ENCODE measurements at places on chromosomes 2 and 18. TPM values are rescaled to one million over a fixed set of nuclear protein-coding genes. Genes with fewer than 3 reads are reported as not detected.

GKN1 gene
- not detected for polyA plus RNA-seq

DNA sequence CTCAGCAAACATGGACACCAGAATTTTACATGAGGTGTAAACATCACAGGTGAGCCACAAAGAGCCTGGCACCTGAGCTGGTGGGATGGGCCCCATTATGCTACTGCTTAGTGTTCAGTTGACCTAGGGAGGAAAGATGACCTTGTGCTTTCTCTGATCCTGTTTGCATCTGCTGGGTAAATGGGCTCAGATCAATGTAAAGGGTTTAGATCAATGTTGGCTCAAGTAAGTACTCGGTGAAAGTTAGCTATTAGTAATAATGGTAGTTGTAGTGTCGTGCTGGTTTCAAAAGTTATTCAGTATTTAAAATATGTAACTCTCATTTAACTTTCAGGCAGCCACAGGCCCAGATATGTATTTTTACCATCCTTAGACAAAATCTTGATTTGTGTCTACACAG lies 19.8 kb downstream of the ABHD3 start:
- DNase-seq: no peak

SYT4 gene
- polyA plus RNA-seq: not detected

GRCh38 chr18:24262087-24262486 lies 123.2 kb downstream of the CABYR start:
- DNase-seq: no peak

- DNase-seq: no peak
Observed at GRCh38 chr2:32963941-32964340, 17.2 kb downstream of the LTBP1 start.

DSG1 gene
- not detected for polyA plus RNA-seq

LIPG gene
- polyA plus RNA-seq: 4.4 TPM

GATA6 gene
- polyA plus RNA-seq: 0.91 TPM

LAMA3 gene
- polyA plus RNA-seq: 2.4 TPM

DNA sequence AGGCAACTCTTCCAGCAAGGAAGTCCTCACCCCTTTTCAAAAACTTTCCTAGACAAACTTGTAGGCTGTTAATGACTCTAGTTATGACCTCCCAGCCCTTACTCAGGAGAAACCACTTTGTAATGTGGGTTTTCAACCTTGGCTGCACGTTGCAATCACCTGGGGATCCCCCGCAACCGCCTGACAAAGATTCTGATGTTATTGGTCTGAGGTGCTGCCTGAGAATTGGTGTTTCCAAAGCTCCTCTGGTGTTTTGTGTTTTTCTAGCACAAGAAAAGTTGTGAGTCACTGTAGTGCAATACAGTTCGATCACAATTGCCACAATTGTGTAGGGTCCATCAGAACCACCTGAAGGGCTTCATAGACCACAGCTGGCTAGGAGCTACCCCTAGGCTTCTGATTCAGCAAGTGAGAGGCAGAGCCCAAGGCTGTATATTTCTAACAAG lies 121.6 kb downstream of the SP100 start:
- DNase-seq: no peak

AKAIN1 gene
- polyA plus RNA-seq: not detected

PJVK gene
- polyA plus RNA-seq: 6.2 TPM

- DNase-seq: no peak
Observed at GRCh38 chr2:159088906-159089305, 120.5 kb downstream of the TANC1 start.

FASTKD1 gene
- 30.0 TPM for polyA plus RNA-seq

- DNase-seq: no peak
Observed at GRCh38 chr2:149645391-149645790, 57.8 kb upstream of the MMADHC start.

SAG gene
- 0.10 TPM for polyA plus RNA-seq

Measured in forelimb muscle (tissue), 1 donor.